DND-41 (cell line): ENCODE measurements at places on chromosomes 1 and 21.

GRCh38 chr1:19122668-19123067, 87.4 kb downstream of the UBR4 start:
- no peak for DNase-seq

DNA sequence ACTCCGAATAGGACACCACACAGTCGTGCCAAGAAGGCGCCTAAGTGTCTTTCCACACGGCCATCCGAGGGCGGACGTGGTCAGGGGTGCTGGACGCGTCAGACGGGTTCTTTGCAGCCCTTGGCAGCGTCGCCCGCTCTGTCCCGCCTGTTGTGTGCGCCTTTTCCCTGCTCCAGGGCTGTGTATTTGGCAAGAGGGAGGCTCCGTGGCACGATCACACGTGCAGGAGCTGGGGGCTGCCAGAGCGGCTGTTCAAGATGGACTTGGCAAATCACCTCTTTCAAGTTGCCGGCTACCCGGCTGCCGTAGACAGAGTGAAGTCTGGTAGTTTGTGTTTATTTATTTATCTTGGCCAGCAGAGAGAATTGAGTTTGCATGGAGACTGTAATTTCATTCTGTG, 31.9 kb downstream of the PRKCZ start:
- no peak for DNase-seq

GRCh38 chr1:66998972-66999371, 55.0 kb downstream of the SLC35D1 start:
- no peak for DNase-seq

- DNase-seq: no peak
These were observed 439.2 kb downstream of the PTBP2 start for GRCh38 chr1:97160818-97161217.

DNA sequence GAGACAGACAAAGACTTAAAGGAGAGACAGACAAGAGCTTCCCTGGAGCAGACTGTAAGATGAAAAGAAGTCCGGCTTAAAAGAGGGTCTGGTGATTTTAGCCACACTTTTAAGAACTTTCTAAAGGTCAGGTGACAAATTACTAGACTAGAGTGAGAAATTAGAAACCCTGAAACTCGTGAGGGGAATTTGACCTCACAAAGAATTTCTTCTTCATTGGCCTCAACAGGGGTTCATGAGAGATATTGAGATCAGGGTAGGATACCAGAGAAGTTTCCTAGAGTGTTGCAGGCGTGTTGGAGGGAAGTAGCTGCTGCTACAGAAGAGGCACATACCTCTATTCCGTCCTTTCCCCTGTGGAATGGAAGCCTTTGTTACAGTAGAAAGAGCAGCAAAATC, 884.4 kb downstream of the KCNT2 start:
- DNase-seq: no peak
